ENCODE measurements at places on chromosomes 2 and 18. TPM values are rescaled to one million over a fixed set of nuclear protein-coding genes. Genes with fewer than 3 reads are reported as not detected.

GRCh38 chr18:79337184-79337583 lies 58.5 kb upstream of the NFATC1 start:
- H3K4me1 ChIP-seq: no peaks in the 10 kb centered on the region
- H3K27ac ChIP-seq: no peak overlapping the region
- no peaks in the 10 kb centered on the region for H3K36me3 ChIP-seq
- no peak overlapping the region for H3K4me3 ChIP-seq
- no peak for DNase-seq

- no peaks in the 10 kb centered on the region for H3K27me3 ChIP-seq
- no peaks in the 10 kb centered on the region for H3K36me3 ChIP-seq
- no peak for DNase-seq
Observed at GRCh38 chr2:132439703-132440398, 23.2 kb downstream of the GPR39 start.

DNA sequence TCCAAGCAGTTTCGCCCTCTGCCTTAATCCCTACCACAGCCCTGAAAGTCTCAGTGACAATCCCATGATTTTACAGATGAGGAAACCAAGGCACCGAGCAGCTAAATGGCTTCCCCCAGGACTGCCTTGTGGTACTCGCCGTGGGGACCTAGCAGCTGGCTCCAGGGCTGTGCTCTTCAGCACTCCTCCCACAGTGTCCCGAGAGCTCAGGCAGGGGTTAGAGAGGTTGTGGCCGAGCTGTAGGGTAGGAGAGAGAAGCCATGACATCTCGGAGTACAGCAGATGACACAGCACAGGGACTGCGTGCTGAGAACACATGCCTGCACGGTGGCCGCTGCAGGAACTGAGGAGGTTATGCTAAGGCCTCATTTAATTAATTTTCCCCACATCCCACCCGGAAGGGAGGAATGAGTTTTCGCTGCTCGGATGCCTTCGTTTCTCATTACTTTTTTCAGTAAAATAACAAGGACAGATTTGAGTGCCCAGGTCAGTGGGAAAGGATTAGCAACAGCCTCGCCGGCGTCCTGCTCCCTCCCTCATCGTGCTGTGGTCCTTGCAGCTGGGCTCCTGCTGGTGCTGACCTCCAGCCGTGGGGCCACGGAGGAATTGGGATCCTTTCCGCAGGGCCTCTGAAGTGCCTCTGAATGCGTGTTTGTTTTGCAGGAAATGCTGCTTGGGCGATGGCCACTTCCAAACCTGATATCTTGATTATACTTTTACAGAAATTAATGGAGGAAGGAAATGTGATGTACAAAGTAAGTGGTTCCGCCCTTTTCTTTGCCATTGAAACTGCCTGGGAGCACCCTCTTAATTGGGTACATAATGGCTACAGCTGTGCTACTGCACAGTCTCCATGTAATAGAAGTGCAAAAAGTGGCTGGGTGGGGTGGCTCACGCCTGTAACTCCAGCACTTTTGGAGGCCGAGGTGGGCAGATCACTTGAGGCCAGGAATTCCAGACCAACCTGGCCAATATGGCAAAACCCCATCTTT lies 61.2 kb downstream of the WDSUB1 start:
- no peaks in the 10 kb centered on the region for H3K27me3 ChIP-seq
- no peaks in the 10 kb centered on the region for H3K4me1 ChIP-seq
- H3K36me3 ChIP-seq: no peaks in the 10 kb centered on the region

DNA sequence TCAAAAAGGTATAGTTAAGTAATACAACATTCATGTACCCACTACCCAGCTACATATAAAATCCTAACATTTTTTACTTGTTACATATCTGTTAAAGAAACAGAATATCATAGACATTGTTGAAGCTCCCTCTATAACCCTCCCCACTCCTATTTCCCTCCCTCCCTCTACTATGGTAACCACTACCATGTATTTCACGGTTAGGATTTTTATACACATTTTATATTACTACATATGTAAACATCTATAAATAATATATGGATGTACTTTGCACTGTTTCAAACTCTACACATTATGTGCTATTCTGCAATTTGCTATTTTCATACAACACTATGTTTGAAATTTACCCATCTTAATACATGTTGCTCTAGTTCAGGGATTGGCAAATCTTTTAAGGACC lies 36.3 kb downstream of the THOC1 start:
- H3K4me3 ChIP-seq: no peak overlapping the region
- no peak overlapping the region for H3K27ac ChIP-seq
- no peaks in the 10 kb centered on the region for H3K36me3 ChIP-seq
- no peaks in the 10 kb centered on the region for H3K27me3 ChIP-seq

- H3K4me1 ChIP-seq: no peaks in the 10 kb centered on the region
- H3K4me3 ChIP-seq: no peak overlapping the region
- no peaks in the 10 kb centered on the region for H3K27me3 ChIP-seq
- no peaks in the 10 kb centered on the region for H3K36me3 ChIP-seq
- no peak for DNase-seq
Observed at GRCh38 chr2:199339891-199340605, 117.7 kb downstream of the SATB2 start.

DNA sequence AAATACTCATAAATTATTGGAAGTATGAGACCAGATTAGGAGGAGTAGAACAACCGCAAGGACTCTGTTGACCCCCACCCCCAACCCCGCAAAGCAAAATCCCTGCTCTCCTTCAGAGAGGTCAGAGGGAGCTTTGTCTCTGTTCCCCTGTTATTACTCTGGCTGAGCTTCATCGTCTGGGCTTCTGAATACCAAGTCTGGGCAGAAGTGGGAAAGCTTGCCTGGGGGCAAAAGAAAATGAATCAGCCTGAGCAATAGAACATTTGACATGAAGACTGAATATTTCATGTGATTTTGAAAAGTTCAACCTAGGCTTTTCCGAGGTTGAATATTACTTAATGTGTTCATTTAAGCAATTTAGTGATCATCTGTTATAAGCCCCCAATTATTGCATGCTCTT lies 114.6 kb upstream of the ARHGAP28 start:
- H3K4me3 ChIP-seq: no peak overlapping the region
- H3K27ac ChIP-seq: no peak overlapping the region
- no peak for DNase-seq
- no peaks in the 10 kb centered on the region for H3K27me3 ChIP-seq

GRCh38 chr2:46806526-46806925 lies 109.1 kb downstream of the MCFD2 start:
- no peak overlapping the region for H3K27ac ChIP-seq
- no peaks in the 10 kb centered on the region for H3K4me1 ChIP-seq
- no peaks in the 10 kb centered on the region for H3K27me3 ChIP-seq

DNA sequence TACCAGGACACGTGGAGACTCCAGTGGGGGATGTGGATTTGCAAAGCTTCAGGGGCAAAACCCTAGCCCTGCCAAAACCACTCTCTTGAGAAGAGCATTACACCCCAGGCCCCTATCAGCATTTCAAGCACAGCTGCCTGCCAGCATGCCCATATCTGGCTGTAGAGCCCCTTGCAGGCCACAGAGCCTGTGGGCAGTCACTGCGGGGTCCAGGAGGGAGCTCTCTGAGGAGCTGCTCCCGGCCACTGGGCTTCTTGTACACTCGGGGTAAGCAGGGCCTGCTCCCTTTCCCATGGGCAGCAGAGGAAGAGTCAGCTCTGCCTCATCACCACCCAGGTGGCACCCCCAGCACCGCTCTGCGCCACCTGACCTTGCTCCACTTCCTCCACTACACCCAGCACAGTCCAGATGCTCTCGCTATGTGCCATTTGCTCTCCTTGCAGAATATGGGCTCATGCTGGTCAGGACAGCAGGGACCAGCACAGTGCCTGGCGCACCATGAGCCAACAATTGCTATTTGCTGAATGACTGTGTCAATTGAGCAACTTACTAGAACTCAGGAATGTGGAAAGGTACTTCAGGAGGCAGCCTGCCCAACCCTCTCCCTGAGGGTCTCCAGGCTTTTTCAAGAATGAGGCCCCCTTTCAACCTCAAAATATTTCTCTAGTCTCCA lies 7.4 kb downstream of the CHST10 start:
- no peak overlapping the region for H3K27ac ChIP-seq
- H3K4me3 ChIP-seq: no peak overlapping the region
- DNase-seq: no peak
- H3K27me3 ChIP-seq: no peaks in the 10 kb centered on the region
- no peaks in the 10 kb centered on the region for H3K36me3 ChIP-seq

- H3K27me3 ChIP-seq: no peaks in the 10 kb centered on the region
- H3K4me3 ChIP-seq: no peak overlapping the region
- no peak overlapping the region for H3K27ac ChIP-seq
- no peak for DNase-seq
Observed at GRCh38 chr18:68865021-68865420, 67.1 kb downstream of the CCDC102B start.

DNA sequence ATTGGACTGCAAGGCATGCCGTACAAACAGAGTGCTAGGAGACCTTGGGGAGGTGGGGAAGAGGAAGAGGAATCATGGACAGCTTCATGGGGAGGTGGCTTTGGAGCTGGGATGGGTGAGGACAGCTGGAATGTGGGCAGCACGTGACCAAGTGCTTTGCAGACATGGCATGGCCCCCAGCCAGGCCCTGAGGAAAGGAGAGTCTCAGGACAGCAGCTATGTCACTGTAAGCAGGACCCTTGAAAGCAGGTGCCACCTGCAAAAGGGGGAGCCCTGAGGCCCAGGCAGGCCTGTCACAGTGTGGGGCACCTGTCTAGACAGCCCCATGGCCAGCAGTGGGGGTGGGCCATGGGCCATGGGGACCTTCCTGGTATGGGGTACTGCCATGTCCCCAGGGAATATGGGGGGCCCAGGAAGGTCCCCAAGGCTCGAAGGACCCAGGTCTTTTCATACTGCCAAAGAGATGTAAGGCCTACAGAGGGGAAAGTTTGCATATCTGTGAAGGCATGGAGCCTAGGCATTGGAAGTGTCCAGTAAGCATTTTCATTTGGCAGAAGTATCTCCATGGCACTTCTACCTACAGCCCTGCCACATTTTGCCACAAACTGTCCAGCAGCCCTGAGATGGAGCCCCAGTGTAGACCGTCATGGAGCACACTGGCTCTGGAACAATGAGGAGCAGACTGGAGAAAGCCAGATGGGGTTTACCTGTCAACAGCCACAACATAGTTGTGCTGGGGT lies 9.9 kb downstream of the PAX8 start:
- no peak overlapping the region for H3K4me3 ChIP-seq
- no peaks in the 10 kb centered on the region for H3K36me3 ChIP-seq
- H3K4me1 ChIP-seq: no peaks in the 10 kb centered on the region
- DNase-seq: no peak

GRCh38 chr2:8540552-8541055 lies 141.3 kb upstream of the ID2 start:
- no peaks in the 10 kb centered on the region for H3K36me3 ChIP-seq
- H3K27me3 ChIP-seq: no peaks in the 10 kb centered on the region
- no peak overlapping the region for H3K4me3 ChIP-seq
- H3K4me1 ChIP-seq: peaks cover 7% of the 10 kb centered on the region

GRCh38 chr2:121721926-121722325 lies 14.7 kb downstream of the NIFK start:
- H3K27me3 ChIP-seq: no peaks in the 10 kb centered on the region
- H3K4me1 ChIP-seq: no peaks in the 10 kb centered on the region
- no peaks in the 10 kb centered on the region for H3K36me3 ChIP-seq
- H3K4me3 ChIP-seq: no peak overlapping the region
- no peak overlapping the region for H3K27ac ChIP-seq

DNA sequence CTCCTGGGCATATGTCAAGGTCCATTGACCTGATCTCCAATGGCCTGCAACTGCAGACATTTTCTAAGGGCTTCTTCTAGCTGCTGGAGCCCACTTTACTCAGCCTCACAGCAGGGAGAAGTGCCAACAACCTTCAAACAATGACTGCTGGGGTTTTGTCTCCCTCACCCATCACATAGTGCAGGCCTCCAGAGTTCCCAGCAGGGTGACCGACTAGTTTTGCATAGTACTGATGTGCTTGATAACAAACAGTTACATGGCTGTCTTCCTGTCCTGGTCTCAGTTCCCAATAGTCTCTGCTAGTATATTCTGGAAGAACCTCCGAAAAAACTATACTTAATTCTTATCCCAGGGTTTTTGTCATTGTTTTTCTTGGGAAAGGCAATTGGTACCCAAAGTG lies 10.4 kb upstream of the NETO1 start:
- DNase-seq: no peak
- H3K4me1 ChIP-seq: no peaks in the 10 kb centered on the region
- H3K4me3 ChIP-seq: no peak overlapping the region
- no peaks in the 10 kb centered on the region for H3K36me3 ChIP-seq
- no peak overlapping the region for H3K27ac ChIP-seq
- H3K27me3 ChIP-seq: no peaks in the 10 kb centered on the region

DNA sequence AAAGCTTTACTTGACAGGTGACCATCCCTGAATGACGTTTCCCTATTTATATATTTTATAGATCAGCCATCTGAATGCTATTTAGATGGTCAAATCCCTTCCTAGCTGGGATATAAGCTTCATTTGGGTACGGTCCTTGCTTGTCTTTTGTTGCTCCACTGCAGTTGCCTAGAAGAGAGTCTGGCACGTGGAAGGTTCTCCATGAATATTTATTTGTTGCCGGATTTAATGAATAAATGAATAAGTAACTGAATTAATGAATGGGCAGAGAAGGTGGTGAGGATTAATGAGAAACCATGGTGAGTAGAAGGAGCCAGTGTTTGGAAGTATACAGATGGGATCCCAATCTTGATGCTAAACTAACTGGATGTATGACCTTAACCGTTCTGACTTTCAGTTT lies 222.1 kb downstream of the LPIN1 start:
- H3K27ac ChIP-seq: no peak overlapping the region
- no peaks in the 10 kb centered on the region for H3K27me3 ChIP-seq
- no peaks in the 10 kb centered on the region for H3K4me1 ChIP-seq

GAL3ST2 gene
- total RNA-seq: 4.3 TPM

DNA sequence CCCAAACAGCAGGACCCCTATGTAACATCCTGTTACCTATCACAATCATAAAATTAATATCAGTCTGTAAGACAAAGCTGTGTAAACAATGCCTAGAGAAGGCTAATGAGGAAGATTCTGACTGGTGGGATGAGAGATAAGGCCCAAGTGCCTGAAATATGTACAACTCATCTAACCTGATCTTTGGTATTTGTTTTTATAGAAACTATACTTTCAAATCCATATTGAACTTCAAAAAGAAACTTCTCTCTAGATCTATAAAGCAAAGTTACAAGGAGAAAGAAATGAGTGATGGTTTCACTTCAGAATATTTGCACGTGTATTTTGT lies 36.1 kb upstream of the ITGA4 start:
- DNase-seq: no peak
- no peak overlapping the region for H3K4me3 ChIP-seq
- no peak overlapping the region for H3K27ac ChIP-seq
- no peaks in the 10 kb centered on the region for H3K4me1 ChIP-seq
- H3K36me3 ChIP-seq: no peaks in the 10 kb centered on the region
- H3K27me3 ChIP-seq: no peaks in the 10 kb centered on the region

DNA sequence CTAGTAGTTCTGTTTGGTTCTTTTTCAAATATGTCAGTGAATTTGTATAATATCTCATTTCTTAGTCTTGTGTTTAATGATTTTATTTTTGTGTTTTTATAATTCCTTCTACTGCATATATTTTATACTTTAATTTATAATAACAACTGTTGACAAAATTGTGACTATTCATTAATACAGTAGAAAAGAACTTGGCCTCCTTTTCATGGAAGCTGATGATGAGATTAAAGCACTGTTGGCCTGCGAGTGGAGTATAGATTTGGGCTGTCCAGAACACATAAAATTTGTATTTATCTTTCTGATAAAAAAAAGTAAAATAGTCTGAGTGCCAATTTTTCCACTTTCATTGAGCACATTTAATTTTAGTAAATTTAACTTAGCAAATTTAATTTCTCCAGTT lies 12.1 kb downstream of the CFLAR start:
- H3K4me1 ChIP-seq: peaks cover 85% of the 10 kb centered on the region
- no peak overlapping the region for H3K4me3 ChIP-seq
- H3K27me3 ChIP-seq: no peaks in the 10 kb centered on the region
- no peaks in the 10 kb centered on the region for H3K36me3 ChIP-seq
- DNase-seq: no peak

TLX2 gene
- total RNA-seq: 4.5 TPM

NGEF gene
- total RNA-seq: 28.7 TPM

PRKD3 gene
- total RNA-seq: 46.0 TPM
